Activated naive CD8-positive, alpha-beta T cell treated with anti-CD3 and anti-CD28 coated beads, Interleukin-2, amount 50 U/mL, for 16 hours (primary cell): ENCODE measurements at places on chromosomes 2 and 18.
A peak's percentile ranks its signal among the peaks of the same experiment; 100 is the strongest.

GRCh38 chr2:173659509-173659908, 304.8 kb downstream of the CDCA7 start:
- DNase-seq: no peak

DNA sequence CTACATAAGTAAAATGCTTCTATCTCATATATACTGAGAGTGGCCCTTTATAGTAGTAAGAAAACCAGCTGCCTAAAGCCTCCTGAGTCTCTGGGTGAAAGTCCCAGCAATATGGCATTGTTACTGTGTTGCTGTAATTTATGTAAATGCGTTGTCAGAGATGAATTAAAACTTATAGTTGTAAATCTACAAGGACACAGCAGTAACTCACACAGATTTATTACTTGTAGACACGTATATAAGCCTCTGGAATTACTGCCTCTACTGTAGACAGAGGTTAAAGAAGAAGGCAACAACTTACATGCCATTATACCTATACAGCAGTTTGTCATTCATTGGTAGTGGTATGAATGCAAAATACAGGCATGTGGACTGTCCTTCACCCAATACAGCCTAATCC, 169.1 kb upstream of the BOD1L2 start:
- DNase-seq: no peak

GRCh38 chr2:80050246-80050645, 254.3 kb downstream of the LRRTM1 start:
- DNase-seq: no peak

- DNase-seq: peak; percentile 57
Measured at GRCh38 chr18:79523736-79524180, 128.0 kb downstream of the NFATC1 start.

DNA sequence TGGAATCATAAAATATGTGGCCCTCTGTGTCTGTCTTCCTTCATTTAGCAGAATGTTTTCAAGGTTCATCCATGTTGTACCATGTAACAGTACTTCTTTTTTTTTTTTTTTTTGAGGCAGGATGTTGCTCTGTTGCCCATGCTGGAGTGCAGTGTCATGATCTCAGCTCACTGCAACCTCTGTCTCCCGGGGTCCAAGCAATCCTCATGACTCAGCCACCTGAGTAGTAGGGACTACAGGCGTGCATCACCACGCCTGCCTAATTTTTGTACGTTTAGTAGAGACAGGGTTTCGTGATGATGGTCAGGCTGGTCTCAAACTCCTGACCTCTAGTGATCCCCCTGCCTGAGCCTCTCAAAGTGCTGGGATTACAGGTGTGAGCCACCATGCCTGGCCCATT, 31.2 kb downstream of the RAB1A start:
- DNase-seq: no peak

DNA sequence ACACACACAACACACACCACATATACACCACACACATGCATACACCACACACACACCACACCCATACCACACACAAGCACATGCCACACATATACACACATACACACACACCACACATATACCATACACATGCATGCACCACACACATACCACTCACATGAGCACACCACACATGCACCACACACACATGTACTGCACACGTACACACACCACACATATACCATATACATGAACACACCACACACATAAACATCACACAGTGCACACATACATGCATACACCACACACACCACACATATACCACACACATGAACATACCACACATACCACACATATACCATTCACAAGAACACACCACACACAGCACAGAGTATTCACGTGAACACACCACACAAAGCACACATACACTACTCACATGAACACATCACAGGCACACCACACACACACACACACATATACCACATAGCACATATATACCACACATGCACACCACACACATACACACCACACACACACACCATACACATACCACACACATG, 219.9 kb upstream of the RAB6C start:
- DNase-seq: no peak

DNA sequence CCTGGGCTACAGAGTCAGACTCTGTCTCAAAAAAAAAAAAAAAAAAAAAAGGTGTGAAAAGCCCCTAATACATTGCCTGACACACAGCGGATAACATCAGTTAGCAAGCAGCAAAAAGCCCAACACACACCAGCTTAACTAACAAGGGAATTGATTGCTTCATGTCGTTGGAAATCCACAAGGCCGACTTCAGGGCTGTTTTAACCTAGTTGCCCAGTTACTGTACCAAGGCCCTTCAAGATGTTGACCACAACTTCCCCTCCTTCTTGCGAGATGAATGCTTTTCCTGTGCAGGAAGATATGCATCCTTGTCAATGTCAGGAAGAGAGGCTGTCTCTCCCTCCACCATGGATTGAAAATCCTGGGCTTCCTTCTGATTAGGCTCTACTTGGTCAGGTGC, 202.9 kb downstream of the MIB1 start:
- no peak for DNase-seq

DNA sequence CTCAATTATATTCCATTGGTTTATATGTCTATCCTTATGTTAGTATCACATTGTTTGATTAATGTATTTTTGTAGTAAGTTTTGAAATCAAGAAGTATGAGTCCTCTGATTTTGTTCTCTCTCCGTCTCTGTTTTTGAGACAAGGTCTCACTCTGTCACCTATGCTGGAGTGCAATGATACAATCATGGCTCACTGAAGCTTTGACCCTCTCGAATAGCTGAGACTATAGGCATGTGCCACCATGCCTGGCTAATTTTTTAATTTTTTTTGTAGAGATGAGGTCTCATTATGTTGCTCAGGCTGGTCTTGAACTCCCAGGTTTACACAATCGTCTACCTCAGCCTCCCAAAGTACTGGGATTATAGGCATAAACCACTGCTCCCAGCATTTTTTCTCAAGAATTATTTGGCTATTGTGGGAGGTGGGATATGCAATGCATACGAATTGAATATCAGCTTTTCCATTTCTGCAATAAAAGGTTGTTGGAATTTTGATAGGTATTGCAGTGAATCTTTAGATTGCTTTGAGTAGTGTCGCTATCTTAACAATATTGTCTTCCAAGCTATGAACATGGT, 17.7 kb upstream of the GORASP2 start:
- no peak for DNase-seq

GRCh38 chr18:77395953-77396352, 146.3 kb downstream of the GALR1 start:
- no peak for DNase-seq

DNA sequence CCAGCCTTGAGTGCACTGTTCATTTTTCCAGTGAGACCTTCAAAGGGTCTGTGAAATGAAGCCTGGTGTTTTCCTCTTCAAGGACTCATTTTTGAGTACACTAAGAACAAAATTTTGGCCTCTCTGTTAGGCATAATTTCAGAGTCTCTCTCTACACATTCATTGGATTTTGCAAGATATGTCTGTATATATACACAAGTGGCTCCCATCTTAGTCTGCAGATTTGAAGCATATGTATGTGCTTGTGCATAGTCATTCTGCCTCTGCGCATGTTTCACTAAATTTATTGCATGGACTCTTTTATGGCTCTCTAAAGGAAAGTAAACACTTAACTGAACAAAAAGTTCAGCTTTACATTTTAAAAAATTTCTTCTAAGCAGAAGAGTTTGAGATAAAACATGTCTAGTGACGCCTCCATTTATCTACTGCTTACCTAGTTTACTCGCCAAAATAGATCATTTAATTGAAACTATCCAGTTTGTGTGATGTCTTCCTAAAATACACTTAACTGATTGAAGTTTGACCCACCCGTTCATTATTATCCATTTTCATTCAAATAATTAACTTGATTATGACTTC, 145.9 kb downstream of the FMNL2 start:
- DNase-seq: no peak

- DNase-seq: no peak
Measured at GRCh38 chr2:220935789-220936321, 636.2 kb downstream of the EPHA4 start.

DNA sequence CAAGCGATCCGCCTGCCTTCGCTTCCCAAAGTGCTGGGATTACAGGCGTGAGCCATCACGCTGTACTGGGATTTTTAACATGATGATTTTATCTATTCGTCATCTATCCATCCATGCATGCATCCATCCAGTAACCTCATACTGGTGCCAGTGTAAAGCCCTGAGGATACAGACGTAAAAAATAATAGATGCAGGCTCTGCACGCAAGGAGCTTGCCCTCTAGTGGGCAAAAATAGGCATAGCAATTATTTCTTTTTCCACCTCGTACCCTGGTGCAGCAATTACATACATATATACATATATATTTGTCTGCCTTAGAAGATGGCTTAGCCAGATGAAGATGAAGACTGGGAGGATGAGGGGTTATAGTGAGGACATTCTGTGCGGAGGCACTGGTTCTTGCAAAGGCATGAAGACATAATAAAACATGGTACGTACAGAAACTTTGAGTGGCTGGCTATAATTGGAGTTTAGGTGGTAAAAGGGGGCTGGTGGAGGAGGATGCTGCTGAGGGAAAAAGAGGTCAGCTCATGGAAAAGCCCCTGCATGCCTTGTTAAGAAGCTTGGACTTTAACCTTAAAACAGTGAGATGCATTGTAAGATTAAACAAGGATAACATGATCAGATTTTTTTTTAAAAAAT, 19.6 kb upstream of the RPIA start:
- no peak for DNase-seq

DNA sequence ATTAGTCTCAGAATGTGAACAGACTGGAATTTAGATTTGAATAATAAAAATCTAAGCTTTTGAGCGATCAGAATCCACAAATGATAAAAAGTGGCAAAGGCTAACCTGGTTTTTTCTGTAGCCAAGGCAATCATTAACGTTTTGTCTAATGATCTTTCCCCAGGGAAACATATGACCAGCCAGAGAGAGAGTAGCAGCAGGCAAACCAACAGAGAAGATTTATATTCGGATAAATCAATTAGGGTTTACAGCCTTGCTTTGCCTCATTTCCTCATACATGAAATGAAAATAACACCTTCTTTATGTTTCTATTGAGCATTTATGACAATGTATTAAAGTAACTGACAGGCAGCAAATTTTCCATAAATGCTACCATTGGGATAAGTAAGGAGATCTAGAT, 14.5 kb downstream of the TIA1 start:
- no peak for DNase-seq

DNA sequence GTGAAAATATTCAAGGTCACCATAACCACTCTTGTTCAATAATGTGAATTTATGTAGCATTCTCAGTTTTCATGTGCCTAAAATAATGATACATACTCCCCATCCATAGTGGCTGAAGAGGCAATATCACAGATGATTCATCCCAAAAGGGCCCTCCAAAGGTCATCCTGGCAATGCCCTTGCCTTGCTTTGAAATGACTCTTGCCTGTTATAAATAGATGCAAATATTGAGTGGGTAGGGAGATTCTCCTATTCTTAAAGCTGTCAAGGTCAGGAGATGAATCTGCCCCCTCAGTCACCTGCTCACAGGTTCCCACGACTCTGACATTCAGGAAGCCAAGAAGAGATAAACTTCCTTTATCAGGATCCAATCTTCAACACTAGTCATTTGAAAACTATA, 490.5 kb downstream of the TNS1 start:
- DNase-seq: no peak

GRCh38 chr18:2971741-2972552, 41.0 kb downstream of the LPIN2 start:
- peak; percentile 31 for DNase-seq

DNA sequence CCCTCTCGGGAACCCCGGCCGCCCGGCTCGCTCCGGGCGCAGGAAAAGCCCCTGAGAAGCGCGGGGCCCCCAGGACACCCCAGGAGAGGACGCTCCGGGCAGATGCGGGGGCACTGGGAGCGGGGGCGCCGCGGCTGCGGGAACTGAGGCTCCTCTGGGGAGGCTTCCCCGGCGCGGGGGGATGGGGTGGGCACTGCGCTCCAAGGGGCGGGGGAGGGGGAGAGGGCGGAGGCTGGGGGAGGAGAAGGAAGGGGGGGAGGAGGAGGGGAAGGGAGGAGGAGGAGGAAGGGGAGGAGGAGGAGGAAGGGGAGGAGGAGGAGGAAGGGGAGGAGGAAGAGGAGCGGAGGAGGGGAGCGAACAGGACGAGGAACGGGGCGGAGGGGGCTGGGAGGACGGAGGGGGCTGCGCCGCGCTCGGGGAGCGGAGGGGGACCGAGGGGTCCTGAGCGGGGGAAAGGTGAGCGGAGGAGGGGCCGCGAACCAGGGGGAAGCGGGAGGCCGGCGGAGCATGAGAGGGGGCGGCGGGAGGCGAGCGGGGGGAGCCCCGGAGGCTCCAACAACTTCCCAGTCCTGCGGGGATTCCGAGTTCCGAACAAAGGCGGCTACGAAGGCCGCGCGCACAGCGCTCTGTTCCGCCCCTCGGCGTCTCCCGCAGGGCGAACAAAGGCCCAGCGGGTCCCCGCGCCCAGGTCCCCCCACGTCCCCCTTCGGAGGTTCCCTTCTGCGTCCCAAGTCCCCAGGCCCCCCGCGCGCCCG, 742 bp downstream of the PXDN start:
- DNase-seq: no peak

GRCh38 chr2:112542984-112543661, 858 bp downstream of the POLR1B start:
- DNase-seq: no peak

DNA sequence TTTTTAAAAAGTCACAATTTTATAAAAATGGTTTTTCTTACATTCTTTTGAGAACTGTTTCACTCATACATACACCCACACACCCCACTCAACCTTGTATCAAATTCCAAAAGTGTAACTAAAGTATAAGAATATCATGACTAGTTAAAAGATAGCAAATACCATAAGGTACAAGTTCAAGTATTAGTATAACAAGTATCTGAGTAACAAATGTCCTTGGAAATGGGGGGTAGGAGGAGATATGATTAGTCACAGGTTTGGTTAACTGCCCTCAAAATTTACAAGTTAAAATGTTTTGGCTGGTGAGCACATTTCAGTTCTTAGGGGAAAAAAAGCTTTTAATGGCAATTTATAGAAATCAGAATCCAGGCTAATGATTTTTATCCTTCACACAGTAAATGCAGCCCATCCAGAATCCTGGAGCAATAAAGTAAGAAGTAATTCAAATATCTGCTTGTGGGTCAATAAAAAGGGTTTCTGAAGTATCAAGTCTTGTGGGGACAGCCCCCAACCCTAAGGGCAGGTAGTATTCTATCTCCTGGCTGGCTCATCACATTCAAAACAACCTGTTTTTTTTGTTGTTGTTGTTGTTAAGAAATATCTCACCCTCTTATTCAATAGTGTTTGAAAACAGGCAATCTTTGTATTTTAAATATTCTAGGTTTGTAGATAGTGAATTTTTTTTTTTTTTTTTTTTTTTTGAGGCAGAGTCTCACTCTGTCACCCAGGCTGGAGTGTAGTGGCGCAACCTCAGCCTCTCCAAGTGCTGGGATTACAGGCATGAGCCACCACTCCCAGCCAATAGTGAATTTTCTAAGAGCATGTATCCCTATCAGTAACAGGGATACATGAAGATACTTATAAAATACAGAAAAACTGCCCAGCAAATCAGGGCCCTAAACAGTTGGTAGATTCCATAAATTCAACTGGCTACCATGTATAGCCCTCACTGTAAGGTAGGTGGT, 14.5 kb downstream of the IAH1 start:
- no peak for DNase-seq

GRCh38 chr18:36408606-36409005, 111.1 kb downstream of the FHOD3 start:
- DNase-seq: no peak
